ENCODE measurements at places on chromosomes 4 and X.

GRCh38 chr4:150382028-150382427 is 199.9 kb upstream of the MAB21L2 start:
- no peak overlapping the region for H3K4me3 ChIP-seq
- no peak overlapping the region for H3K27ac ChIP-seq
- DNase-seq = no peak

DNA sequence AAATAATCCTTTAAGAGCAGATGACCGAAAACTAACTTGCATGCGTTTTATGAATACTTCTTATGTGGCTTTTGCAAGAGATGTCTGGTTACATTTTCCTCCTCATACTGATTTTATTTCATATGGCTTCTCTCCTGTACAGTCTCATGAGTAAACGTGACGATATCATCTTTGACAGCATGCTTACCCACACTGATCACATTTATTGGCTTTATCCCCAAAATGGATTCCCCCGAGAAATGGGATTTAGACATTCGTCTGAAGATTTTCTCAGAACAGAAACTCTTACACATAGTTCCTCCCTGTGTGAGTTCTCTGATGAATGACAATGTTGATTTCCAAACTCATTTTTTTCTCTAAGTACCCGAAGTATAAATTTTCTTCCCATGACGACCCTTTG is 939.7 kb upstream of the LCORL start:
- no peak overlapping the region for H3K27ac ChIP-seq
- H3K27me3 ChIP-seq = no peaks in the 10 kb centered on the region
- no peaks in the 10 kb centered on the region for H3K36me3 ChIP-seq
- H3K4me3 ChIP-seq = no peak overlapping the region
- DNase-seq = no peak
- H3K4me1 ChIP-seq = no peaks in the 10 kb centered on the region

- no peak overlapping the region for H3K4me3 ChIP-seq
- no peaks in the 10 kb centered on the region for H3K4me1 ChIP-seq
- no peak for DNase-seq
- H3K27me3 ChIP-seq = no peaks in the 10 kb centered on the region
- H3K36me3 ChIP-seq = no peaks in the 10 kb centered on the region
- no peak overlapping the region for H3K27ac ChIP-seq
Measured at GRCh38 chr4:139575072-139575471, 19.1 kb upstream of the SETD7 start.

DNA sequence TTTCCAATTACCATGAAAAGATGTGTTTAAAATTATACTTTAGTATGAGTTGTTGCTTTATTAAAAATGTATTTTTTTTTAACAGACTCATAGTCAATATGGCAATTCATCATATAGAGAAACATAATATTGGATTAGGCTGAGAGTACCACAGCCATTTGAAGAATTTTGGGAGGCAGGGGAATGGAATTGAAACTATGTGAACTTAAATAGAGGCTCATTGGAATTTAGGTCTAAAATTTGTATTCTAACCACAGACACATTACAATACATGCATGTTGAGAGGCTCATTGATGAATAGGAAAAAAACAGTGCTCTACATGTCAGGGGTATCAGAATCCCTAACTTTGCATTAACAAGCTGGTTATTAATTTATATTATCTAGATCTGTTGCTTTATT is 269.6 kb downstream of the DKK2 start:
- no peaks in the 10 kb centered on the region for H3K4me1 ChIP-seq
- H3K27ac ChIP-seq = no peak overlapping the region
- no peaks in the 10 kb centered on the region for H3K36me3 ChIP-seq
- H3K27me3 ChIP-seq = no peaks in the 10 kb centered on the region
- no peak for DNase-seq

- H3K4me1 ChIP-seq = no peaks in the 10 kb centered on the region
- H3K36me3 ChIP-seq = no peaks in the 10 kb centered on the region
- H3K27me3 ChIP-seq = no peaks in the 10 kb centered on the region
- no peak overlapping the region for H3K4me3 ChIP-seq
Measured at GRCh38 chr4:161249779-161250440, 913.9 kb downstream of the FSTL5 start.

DNA sequence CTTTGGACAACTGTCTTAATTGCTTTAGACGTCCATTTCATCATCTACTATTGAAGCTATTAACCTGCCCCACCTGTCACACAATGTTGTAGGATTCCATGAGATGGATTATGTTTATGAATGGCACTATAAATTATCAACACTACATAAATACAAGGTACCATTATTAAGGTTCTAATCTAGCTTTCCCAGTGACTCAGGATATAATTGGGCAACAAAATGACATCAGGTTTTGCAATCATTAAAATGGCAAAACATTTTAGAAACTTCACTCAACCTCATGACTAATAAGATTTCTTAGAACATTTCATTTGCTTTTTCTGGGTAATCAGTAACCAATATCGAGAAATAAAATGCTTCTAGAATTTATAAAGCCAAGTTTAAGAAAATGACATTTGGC is 9.2 kb downstream of the HOPX start:
- H3K27me3 ChIP-seq = no peaks in the 10 kb centered on the region
- H3K36me3 ChIP-seq = no peaks in the 10 kb centered on the region
- peaks cover 8% of the 10 kb centered on the region for H3K4me1 ChIP-seq

GRCh38 chr4:41713768-41714167 is 34.8 kb downstream of the PHOX2B start:
- H3K36me3 ChIP-seq = no peaks in the 10 kb centered on the region
- H3K27ac ChIP-seq = no peak overlapping the region
- H3K4me1 ChIP-seq = no peaks in the 10 kb centered on the region
- no peak overlapping the region for H3K4me3 ChIP-seq

DNA sequence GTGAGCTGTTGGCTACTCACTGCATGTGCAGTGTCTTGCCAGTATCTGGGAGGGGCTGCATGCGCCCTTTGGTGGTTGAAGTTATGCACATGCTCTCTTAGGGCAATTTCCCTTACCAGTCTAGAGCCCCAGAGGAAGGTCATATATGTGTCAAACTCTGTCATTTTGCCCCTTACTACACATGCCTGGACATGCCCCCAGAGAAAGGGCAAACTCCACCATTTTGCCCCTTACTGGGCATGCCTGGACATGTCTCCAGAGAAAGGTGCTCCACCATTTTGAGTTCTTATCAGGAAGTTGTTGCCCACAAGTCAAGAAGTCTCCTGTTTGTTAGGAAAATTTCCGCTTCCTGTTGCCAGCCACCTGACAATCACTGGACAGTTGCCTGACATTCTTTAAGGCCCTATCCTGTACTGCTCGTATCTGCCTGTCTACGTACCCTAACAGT is 56.4 kb upstream of the PLAC8 start:
- no peaks in the 10 kb centered on the region for H3K4me1 ChIP-seq
- H3K27ac ChIP-seq = peak overlapping the region; percentile 12
- H3K4me3 ChIP-seq = no peak overlapping the region
- no peaks in the 10 kb centered on the region for H3K36me3 ChIP-seq

GRCh38 chr4:24973404-24973746 is 57.4 kb downstream of the LGI2 start:
- no peaks in the 10 kb centered on the region for H3K27me3 ChIP-seq
- H3K27ac ChIP-seq = no peak overlapping the region
- H3K4me3 ChIP-seq = no peak overlapping the region

DNA sequence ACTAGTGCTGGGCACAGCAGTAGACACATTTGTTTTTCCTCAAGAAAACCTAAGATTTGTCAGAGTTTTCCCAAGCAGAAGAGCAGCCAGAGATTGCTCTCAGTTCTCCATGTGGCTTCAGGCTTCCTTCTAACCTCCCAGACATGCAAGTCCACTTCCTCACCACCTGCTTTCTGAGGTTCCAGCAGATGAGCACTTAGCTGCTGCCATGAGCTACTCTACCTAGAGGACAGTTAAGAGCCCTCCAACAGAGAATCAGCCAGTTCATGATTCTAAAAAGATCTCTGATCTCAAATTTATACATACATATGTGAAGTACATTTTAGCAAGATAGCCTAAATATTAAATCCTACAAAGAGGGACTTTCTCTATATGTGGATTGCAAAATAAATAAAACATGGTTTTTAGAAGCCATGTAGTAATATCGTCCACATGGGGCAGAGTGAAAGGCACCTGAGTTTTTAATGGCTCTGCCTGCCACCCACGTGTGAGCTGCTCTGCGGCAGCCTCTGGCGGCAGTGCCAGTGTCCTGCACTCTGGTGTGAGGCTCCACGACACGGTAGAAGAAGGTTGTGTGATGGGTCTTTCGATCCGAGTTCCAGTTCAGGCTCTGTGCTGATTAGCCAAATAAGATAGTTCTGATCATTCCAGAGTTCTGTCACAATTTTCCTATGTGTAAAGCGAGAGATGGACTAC is 10.3 kb downstream of the CYP4V2 start:
- H3K36me3 ChIP-seq = peaks cover 9% of the 10 kb centered on the region
- no peaks in the 10 kb centered on the region for H3K27me3 ChIP-seq
- no peak for DNase-seq
- H3K4me3 ChIP-seq = no peak overlapping the region
- H3K4me1 ChIP-seq = peaks cover 7% of the 10 kb centered on the region
